Fibroblast of pulmonary artery (primary cell): ENCODE measurements at places on chromosomes 3 and 15.

GRCh38 chr15:40085266-40085665 is 23.4 kb downstream of the BMF start:
- no peak for DNase-seq

GRCh38 chr3:197428117-197428801 is 127.5 kb downstream of the BDH1 start:
- DNase-seq, result peak; percentile 28

DNA sequence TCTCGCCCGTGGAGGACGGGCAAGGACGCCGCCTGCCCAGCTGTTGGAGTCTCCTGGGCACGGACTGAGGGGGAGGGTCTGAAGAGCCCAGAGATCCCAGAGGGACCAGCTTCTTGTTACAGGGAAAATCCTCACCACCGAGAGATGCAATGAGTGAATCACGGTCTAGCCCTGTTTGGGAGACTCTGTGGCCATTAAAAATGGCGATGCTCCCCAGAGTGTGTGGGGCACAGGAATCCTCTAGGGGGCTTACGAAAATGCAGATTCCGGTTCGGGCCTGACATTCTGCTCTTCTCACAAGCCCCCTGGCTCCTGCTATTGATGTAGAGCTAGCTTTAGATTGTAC is 35.5 kb upstream of the EPHB3 start:
- no peak for DNase-seq

DNA sequence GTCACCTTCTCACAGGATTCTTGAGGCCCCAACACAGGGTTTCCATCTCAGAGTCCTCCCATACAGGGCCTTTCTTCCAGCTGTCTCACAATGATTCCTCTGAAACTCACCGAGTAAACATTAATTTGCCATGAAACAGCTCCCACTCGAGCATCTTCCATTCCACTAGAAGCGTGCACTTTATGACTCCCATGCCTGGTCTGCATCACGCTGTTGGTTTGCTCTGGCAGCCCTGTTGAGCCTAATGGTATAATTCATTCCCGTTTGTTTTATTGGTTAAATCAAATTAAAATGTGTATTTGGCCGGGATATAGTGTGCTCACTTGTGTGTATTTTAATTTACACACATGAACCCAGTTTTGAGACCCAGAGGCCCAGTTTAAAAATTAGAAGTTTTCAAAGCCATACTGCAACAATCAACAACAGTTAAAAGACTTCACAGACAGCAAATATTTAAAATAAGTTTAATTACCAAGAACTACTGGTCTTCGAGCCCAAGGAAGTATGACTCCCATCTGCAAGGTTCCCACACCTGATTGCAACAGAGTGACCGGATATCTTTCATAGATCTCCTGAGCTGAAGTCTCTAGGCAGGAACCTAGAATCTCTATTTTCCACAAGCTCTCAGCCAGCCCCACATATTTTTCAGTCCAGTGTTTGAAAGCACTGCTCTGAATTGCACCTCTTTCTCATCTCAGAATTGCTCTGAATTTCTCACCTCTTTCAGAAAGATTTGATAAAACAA is 42.3 kb upstream of the GYG1 start:
- no peak for DNase-seq

DNA sequence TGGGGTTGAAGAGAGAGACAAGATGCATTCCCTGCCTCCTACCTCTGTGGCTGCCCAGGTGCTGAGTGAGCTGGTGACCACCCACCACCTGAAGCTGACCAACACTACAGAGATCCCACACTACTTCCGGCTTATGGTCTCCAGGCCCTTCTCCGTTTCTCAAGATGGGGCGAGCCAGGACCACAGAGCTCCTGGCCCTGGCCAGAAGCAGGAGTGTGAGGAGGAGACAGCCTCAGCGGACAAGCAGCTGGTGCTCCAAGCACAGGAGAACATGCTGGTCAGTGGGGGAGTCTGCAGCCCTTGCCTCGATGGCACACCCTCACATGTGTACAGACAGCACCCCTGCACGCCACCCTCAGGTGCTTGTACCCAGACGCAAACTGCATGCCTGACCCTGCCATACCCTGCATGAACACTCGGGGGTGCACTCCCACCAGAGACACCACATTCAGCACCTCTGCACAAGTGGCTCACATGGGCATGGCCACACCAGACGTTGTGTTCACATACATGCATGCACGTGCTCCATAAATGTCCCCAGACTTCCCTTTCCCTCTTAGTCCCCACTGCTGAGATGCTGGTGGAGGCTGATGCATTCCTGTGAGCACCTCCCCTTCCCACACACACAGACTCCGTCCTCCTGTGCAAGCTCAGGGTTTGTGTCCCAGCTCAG is 19.0 kb downstream of the ACAA1 start:
- peak; percentile 60 for DNase-seq

DNA sequence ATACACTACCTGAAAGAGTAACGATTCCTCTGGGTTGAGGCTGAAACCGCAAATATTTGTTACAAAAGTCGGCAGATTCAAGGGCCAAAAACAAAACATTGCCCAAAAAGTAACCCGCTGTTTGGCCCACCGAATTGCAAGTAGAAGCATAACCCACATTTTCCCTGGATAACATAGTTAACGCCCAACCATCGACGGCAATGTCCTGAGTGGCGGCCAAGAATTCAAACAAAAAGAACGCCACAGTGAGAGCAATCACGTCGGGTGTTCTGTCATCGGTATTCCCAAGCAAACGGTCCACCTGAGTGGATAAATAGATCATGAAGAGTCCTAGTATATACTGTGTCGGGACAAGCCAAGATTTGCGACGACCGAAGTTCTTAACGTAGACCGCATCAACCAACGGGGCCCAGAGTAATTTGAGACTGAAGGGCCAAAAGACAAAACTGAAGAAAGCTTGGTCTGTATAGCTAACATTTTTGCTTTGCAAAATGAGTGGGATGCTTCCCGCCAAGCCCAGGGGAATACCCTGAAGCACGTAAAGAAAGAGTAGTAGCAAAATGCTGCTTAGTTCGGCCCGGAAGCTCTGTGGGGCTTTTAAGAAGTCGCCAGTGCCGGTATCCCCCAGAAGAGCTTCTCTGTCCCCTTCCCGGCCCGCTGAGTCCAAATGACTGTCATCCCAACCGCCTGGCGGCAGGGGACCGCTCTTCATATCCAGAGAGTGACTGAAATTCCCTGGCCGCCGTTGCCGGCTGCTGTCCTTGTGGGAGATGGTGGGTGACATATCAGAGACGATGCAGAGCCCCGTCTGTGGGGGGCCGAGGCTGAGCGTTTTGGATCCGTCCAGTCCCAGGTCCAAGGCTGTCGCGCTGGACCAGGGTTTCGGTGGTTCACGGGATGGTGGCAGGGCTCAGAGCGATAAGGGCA is 750 bp downstream of the SLC33A1 start:
- peak; percentile 30 for DNase-seq
